Right lobe of liver (tissue), 6 donors: ENCODE measurements at places on chromosomes 11 and 22. TPM values are rescaled to one million over a fixed set of nuclear protein-coding genes. Genes with fewer than 3 reads are reported as not detected.

GRCh38 chr11:16191212-16191867 is 165.0 kb downstream of the SOX6 start:
- no peak for DNase-seq

DNA sequence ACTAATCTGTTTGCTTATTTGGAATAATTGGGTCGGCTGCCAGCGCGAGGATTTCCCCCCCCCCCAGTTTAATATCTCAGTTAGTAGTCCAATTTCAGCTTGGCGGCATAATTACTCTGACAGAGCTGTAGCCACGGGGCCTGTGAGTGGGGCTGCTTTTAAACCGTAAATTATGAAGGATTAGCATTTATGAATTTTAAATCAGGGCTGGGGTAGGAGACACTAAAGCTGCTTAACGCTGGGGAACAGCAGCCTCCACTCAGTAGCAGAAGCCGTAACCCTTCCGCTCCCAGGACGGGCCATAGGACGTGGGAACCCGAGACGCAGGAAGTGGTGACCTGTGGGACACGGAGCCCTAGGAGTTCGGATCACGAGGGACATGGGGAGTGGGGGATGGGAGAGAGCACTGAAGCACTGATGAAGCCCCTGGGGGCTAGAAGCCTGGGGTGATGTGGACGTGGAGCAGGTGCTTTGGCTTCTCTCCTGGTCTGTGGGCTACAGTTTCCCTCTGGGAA is 66.2 kb upstream of the LMO1 start:
- DNase-seq: no peak

DNA sequence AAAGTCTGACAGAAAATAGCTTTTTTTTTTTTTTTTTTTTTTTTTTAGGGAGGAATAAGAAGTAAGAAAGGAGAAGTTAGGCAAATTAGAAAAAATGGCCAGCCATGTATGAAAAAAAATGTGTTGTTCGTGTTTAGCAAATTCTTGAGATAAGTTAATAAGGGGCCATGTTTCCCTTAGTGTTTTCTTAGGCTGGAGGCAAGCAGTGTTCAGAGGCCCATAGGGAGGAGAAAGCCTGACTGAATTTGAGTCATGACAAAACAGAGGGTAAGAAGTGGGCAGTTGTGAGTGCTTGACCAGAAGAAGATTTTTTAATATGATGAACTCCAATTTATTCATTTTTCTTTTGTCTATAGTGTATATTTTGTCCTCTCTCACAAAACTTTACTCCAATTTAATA is 766.4 kb downstream of the FAM181B start:
- DNase-seq: no peak

GRCh38 chr11:11345099-11345498 is 8.0 kb downstream of the CSNK2A3 start:
- peak; percentile 55 for DNase-seq

MMP13 gene
- total RNA-seq: not detected

- DNase-seq: no peak
Measured at GRCh38 chr22:26893173-26894110, 236.1 kb downstream of the MIAT start.

OR2AG2 gene
- total RNA-seq: not detected

GRCh38 chr11:130400781-130401483 is 27.5 kb downstream of the ADAMTS8 start:
- DNase-seq: no peak
